ENCODE measurements at places on chromosomes 2 and 18.

- no peak for DNase-seq
Observed at GRCh38 chr2:54613794-54614257, 109.6 kb upstream of the EML6 start.

DNA sequence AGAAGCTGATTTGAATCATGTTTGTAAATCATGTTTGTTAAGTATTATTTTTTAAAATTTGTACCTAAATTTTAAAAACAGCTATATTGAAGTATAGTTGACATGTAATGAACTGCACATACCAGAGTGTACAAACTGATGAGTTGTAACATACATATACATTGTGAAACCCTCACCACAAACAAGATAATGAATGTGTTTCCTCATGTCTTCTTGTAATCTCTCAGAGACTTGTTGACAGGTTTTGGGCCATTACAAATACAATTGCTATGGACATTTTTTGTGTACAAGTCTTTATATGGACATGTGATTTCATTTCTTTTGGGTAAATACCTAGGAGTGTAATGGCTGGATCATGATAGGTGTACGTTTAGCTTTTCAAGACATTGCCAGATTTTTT lies 21.5 kb downstream of the WDR43 start:
- DNase-seq, result no peak

DNA sequence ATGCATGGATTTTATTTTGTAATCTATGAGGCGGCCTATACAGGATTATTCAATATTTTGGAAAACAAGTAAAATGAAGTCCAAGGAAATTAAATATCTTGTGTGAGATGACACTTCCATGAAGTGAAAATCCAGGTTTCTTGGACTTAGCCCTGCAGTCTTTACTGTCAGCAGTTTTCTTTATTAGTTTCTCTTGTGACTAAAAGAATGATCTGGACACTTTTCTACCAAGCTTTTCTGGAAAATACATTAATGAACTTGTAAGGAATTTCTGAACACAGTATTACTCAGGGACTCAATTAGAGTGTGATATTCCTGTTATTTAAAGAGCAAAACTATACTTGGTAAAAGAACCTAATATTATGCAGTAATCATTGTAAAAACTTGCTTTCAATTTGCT lies 610.4 kb upstream of the SLC8A1 start:
- DNase-seq, result no peak

GRCh38 chr2:8574196-8575037 lies 107.4 kb upstream of the ID2 start:
- DNase-seq, result no peak

GRCh38 chr2:29262681-29263260 lies 147.6 kb downstream of the CLIP4 start:
- DNase-seq, result no peak

DNA sequence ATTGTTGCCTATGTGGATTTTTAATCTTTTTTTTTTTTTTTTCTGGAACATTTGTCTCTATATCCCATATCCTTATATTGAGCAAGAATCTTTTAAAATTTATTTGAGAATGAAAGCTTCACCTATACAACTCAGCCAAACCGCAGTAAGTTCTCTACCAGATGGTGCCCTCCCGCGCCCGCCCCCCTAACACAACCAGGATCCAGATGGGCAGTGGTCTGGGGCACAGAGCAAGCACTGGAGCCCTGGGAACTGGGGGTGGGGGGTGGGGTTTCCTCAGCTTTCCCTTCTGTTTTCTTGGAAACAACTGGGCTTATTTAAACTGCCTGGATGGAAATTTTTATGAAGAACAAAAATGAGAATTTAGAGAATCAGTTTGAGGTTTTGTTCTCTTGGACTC lies 74.6 kb downstream of the ACAA2 start:
- DNase-seq, result no peak

DNA sequence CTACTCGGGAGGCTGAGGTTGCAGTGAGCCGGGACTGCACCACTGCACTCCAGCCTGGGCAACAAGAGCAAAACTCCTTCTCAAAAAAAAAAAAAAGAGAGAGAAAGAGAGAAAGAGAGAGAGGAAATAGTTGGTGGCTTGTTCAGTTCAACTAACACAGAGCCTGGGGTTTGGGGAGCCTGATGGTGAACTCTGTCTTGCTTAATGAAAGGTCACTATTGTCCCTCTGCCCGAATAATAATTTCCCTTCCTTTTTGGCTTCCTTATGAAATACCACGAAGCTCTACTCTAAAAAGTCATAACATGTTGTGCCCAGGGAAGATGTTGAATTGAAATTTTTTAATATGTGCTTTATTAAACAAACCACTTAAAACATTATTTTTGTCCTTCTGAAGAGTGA lies 17.3 kb downstream of the BCL2 start:
- DNase-seq, result no peak

DNA sequence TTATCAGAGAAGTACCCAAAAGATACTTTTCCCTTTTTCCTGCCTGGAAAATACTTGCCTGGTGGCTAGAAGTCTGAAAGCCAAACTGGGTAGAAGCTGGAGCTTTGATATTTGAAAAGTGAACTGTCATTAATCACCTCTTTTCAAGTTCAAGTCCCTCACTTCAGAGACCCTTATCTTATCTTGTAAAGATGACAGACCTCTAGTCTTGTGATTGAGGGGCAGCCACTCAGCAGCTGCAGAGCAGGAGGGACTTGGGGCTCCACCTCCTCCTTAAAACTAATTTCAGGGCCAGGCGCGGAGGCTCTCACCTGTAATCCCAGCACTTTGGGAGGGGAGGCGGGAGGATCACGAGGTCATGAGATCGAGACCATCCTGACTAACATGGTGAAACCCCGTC lies 64.2 kb upstream of the CDCA7 start:
- no peak for DNase-seq

- no peak for DNase-seq
Observed at GRCh38 chr2:7346336-7346735, 429.1 kb downstream of the RNF144A start.

DNA sequence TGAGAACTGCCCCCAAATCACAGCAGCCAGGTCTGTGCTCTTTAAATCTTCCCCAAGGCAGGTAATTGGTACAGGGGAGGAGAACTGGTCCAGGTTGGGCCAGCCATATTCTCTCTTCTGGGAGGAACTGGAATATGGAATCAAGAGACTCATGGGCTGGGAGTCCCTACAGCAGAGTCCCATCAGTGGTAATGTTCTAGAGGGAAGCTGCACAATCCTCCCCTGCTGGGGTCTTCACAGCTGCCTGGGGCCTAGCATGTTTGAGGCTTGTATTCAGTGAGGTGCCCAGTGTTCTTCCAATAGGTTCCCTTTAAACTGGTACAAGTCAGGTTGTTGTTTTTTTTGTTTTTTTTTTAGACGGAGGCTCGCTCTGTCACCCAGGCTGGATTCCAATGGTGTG lies 21.1 kb upstream of the EGR4 start:
- no peak for DNase-seq

DNA sequence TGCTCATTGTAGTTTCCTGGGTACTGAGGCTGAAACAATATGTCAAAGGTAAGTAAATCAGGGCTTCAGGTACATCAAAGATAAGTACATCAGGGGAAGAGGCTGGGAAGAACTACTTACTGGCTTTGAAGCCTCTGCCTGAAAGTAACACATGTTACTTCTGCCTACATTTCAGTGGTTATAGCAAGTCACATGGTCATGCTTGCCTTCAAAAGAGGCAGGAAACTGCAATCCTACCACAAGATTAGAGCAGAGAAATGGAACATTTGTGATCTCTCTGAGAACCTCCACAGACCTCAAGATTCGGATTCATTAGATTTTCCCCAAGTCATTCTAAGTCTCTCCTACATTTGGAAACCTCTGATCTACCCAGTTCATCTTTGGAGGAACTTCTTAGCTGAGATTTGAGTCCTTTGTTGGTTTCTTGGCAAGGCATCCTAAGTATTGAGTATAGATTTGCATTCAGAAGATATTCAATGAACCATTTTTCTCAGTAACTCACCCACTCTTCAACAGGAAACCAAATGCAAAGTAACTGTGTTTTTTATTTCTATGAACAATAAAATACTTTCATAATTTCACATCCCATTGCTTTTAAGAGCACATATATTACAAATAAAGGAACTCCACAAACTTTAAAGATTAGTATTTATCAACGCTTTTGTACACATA lies 48.5 kb upstream of the CCDC195 start:
- peak; percentile 40 for DNase-seq

DNA sequence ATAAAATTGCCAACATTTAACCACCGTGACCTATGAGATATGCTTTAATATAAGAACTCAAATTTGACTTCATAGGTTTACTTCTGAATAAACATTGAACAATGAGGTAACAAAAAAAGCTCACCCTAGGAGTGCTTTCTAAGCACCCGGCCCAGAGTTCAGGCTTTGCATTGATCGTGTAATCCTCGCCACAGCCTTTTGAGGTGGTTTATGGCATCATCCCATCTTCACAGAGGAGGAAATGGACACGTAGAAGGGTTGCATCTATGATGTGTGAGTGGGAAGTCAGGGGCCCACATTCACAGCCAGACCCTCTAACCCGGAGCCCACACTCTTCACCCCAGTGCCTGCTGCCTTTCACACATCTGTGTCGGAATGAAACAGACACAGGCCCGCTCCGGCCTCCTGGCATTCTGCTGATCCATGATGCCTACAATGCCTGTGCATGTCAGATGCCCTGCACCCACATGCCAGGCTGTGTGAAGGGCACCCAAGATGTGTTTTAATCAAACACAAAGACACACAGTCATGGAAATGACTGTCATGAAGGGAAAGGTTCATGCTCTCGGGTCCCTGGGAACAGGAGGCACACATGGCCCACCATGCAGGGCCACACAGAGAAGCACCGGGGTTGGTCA lies 48.6 kb upstream of the RPL31 start:
- no peak for DNase-seq

DNA sequence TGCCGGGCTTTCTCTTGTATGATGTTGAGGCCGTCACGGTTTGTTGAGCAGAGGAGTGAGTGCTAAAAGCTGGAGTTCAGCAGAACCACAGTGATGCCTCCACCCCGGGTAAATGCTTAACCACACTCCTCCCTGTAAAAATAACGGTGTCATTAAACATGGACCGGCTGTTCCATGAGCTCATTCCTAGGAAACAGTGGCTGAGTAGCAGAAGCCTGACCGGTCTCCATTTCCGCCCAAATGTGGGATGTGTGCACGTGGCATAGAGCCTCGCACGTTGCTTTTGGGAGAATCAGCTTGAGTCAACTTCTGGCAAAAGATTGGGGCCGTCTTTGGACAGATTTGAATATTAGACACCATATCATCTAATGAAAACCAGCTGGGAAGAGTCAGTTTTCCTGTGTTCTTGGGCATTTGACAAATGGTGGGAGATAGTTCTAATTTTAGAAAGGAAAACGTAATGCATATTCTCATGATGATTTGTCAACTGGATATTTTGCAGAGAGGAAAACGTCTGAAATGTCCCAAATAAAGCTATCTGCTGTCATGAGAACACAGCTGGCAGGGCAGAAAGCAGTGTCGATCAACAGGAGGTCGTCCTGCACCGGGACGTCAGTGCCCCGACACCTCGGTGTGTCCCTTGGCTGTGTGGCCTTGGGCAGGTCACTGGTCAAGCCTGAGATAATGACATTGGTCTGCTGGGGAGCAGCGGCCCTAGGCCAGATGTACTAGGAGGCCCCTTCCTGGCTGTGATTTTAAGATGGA lies 42.4 kb downstream of the LRRFIP1 start:
- DNase-seq, result no peak

GRCh38 chr2:48347712-48348111 lies 182.2 kb upstream of the STON1 start:
- DNase-seq, result no peak

- peak; percentile 3 for DNase-seq
Observed at GRCh38 chr18:5106730-5107129, 90.3 kb downstream of the AKAIN1 start.

GRCh38 chr18:41265047-41265446 lies 690.0 kb upstream of the PIK3C3 start:
- DNase-seq, result no peak

- DNase-seq, result no peak
Observed at GRCh38 chr2:238009563-238009962, 42.7 kb downstream of the UBE2F start.

DNA sequence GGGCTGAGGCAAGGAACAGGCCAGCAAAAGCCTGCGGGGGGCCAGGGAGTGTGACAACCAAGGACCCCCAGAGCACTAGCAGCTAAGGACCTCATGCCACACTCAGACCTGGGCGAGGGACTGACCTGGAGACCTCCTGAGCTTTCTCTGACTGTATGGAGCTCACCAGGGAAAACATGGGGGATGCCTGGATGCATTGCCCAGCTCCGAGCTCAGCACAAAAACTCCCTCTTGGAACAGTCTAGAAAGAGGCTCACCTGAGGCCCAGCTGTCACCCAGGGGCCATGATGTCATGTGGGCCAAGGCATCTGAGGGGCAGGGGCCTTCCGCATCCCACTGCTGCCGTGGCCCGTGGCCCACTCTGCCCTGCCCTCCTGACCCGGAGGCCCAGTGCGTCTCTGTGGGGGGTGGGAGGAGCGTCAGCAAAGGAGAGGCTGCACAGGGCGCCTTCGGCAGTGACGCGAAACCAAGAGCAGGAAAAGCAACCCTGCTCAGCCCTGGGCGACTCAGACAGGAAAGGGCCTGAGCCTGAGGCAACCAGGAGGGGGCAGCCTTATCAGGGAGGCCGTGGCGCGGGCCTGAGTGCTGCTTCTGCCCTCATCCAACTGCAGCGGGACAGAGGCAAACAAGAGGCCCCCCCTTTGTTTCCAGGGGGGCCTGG lies 57.3 kb upstream of the ALPP start:
- DNase-seq, result peak; percentile 63

- no peak for DNase-seq
Observed at GRCh38 chr18:10685484-10685883, 159.7 kb downstream of the NAPG start.
